ENCODE measurements at places on chromosomes 2 and 18. TPM values are rescaled to one million over a fixed set of nuclear protein-coding genes. Genes with fewer than 3 reads are reported as not detected.

DNAJC10 gene
- total RNA-seq, result 24.6 TPM

PAX3 gene
- total RNA-seq, result not detected

MTERF4 gene
- 44.6 TPM for total RNA-seq

RFX8 gene
- total RNA-seq, result not detected

FAM168B gene
- 103 TPM for total RNA-seq

UPP2 gene
- not detected for total RNA-seq

REG1A gene
- 2.3 TPM for total RNA-seq

TRAPPC8 gene
- 56.2 TPM for total RNA-seq

ANKRD53 gene
- 0.45 TPM for total RNA-seq

TMEM200C gene
- not detected for total RNA-seq

CPS1 gene
- 1.0 TPM for total RNA-seq

COL6A3 gene
- 138 TPM for total RNA-seq

ZSWIM2 gene
- total RNA-seq, result not detected

SDC1 gene
- total RNA-seq, result 25.0 TPM

ARHGAP25 gene
- total RNA-seq, result 2.8 TPM

RUFY4 gene
- not detected for total RNA-seq

GFPT1 gene
- total RNA-seq, result 15.2 TPM

ST8SIA3 gene
- total RNA-seq, result not detected

EVX2 gene
- total RNA-seq, result not detected

MYO5B gene
- 18.7 TPM for total RNA-seq

ATP6V1C2 gene
- not detected for total RNA-seq

RETSAT gene
- 83.9 TPM for total RNA-seq

PLGLB1 gene
- not detected for total RNA-seq

DCDC2C gene
- not detected for total RNA-seq

TANC1 gene
- total RNA-seq, result 43.8 TPM

SFXN5 gene
- 118 TPM for total RNA-seq

TRABD2A gene
- 0.58 TPM for total RNA-seq

UBR3 gene
- total RNA-seq, result 32.7 TPM

CD226 gene
- total RNA-seq, result 3.6 TPM

GCKR gene
- 33.2 TPM for total RNA-seq

IWS1 gene
- 45.4 TPM for total RNA-seq

ODC1 gene
- total RNA-seq, result 33.0 TPM

PLCL1 gene
- 28.7 TPM for total RNA-seq

LRP1B gene
- 4.5 TPM for total RNA-seq

BOLL gene
- total RNA-seq, result not detected

MATN3 gene
- 0.58 TPM for total RNA-seq

KCNG3 gene
- 1.5 TPM for total RNA-seq

SERPINB10 gene
- not detected for total RNA-seq

SCN1A gene
- total RNA-seq, result not detected

TMEM198 gene
- not detected for total RNA-seq

PIGN gene
- 47.1 TPM for total RNA-seq

CNGA3 gene
- total RNA-seq, result not detected

MFSD2B gene
- not detected for total RNA-seq

LBX2 gene
- not detected for total RNA-seq

RTN4 gene
- total RNA-seq, result 463 TPM
